Natural killer cell treated with Interleukin-12 subunit alpha and Interleukin-12 subunit beta and Interleukin-15 and Interleukin-18, amount 100 ng/mL, for 72 hours (primary cell): ENCODE measurements at places on chromosomes 1 and 21. TPM values are rescaled to one million over a fixed set of nuclear protein-coding genes. Genes with fewer than 3 reads are reported as not detected.

- no peak for DNase-seq
Observed at GRCh38 chr1:92854101-92854785, 22.4 kb downstream of the RPL5 start.

The CELA2A gene
- total RNA-seq, result not detected

DNA sequence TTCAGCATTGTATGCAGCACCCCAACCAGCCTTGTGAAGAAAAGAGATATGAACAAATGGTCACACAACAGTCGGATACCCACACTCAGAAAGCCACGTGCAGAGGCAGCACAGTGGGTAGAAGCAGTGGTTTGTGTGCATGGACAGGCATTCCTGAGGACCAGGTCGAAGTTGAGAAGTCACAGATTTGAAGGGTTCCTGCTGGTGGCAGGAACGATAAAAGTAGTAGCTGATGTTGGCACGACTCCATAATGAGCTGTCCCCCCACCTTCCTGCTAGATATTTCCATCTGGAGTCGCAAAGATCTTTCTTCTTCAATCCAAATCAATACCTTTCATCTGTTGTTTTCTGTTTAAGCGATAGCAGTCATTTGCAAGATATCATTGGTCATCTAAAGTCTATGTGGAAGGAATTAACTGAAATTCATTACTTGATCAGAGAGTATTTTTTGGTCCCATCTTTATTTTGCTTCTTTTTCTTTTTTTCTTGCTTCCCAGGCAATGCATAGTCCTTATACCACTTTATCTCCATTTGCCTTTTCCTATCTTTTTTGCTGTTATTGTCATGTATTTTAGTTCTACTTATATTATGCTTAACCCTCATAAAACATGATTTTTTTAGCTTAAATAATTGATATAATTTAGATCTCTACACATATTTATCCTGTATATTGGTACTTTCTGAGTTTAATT is 176.4 kb downstream of the DHRS3 start:
- DNase-seq, result no peak

GRCh38 chr1:200732438-200732837 is 6.3 kb upstream of the CAMSAP2 start:
- DNase-seq, result no peak

- DNase-seq, result no peak
Observed at GRCh38 chr1:244965185-244966030, 101.1 kb upstream of the HNRNPU start.

The NVL gene
- 64.3 TPM for total RNA-seq

- no peak for DNase-seq
Observed at GRCh38 chr1:39213511-39214002, 9.1 kb downstream of the MACF1 start.

- DNase-seq, result no peak
Observed at GRCh38 chr1:54413295-54413694, 7.1 kb upstream of the SSBP3 start.

DNA sequence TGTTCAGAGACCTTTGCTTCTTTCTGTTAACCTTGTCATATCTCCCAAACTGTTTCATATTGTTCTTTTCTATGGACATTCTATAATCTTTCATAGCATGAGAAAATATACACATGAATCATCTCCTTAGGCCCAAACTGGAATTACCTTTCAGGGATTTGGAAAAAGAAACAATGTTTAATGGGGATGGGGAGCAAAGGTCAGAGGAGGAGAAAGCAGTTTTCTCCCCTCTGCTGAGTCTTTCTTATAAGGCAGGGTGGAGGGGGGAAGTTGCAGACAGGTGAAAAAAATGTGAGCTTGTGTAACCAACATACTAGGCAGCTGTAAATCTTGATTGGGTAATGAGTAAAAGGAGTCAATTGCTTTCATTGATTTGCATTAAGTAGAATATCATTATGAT is 164.1 kb downstream of the BRINP2 start:
- no peak for DNase-seq

DNA sequence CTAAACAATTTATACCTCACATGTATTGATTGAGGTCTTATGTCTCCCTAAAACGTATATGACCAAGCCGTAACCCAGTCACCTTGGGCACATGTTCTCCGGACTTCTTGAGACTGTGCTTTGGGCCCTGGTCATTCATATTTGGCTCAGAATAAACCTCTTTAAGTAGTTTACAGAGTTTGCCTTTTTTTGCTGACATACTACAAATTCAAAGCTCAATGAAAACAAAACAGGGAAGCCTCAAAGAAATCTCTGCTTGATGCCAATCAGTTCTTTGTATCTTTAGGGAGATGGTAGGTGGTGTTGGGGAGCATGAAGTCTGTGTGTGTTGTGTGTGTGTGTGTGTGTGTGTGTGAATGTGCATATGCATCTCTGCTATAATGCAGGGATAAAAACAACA is 247.0 kb downstream of the KCNJ6 start:
- no peak for DNase-seq

DNA sequence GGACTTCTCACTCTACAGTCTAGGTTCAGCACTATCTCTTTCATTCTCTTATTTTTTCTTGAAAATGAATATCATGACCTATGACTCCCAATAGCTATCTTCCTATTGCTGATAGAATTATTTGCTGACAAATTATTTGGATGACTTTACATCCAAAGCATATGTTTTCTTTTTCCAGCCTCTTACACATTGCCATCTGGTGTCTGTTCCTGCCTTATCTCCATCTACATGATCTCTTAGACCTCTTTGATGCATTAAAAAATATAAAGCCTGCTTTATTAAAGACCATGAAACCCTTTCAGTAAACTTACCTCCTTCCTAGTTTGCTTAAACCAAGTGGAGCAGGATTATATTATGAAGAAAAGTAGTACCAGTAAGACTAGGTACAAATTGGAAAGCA is 700.9 kb upstream of the CXADR start:
- no peak for DNase-seq

The FAM229A gene
- total RNA-seq, result 6.2 TPM

DNA sequence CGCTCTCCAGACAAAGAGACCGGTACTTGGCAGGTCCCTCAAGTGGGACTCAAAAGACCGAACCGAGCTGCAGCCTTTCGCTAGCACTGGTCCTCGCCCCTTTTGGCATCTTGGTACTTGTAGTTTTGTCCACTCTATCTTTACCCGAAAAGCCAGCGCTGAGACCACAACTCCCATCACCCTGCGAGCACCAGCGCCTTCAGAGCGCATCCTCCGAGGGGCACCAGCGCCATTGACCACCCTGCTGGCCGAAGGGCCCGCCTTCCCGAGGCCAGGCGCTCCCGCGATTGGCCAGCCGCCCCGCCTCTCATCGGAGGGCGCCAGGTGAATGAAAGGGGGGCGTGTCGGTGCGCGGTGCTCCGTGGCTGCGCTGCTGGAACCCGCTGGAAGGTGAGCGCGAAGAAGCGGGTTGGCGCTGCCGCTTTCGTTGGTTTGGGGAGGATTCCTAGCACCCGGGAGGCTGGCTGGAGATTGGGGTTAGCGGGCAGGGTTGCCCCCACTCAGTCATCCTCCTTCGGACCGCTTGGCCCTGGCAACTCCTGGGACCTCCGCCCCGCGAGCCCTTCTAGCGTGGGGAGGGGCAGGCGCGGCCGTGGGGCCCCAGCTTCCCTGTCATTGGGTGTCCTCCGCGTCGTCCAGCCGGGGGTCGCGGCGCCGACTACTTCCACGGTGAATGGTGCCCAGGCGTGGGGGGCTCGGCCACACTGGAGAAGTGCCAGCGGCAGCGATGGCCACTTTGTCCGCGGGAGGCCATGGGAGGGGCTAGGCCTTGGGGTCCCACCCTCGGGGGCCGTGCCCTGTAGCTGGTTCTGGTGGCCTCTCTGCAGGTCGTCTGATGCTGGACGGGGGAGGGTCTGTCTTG is at the start of gene ZBTB8B:
TSS of gene ZBTB8B (plus strand) at position 357 of the 862 bp plus-strand sequence. CDS start 5,553 bp downstream, outside the sequence.
- DNase-seq, result peak; percentile 65

DNA sequence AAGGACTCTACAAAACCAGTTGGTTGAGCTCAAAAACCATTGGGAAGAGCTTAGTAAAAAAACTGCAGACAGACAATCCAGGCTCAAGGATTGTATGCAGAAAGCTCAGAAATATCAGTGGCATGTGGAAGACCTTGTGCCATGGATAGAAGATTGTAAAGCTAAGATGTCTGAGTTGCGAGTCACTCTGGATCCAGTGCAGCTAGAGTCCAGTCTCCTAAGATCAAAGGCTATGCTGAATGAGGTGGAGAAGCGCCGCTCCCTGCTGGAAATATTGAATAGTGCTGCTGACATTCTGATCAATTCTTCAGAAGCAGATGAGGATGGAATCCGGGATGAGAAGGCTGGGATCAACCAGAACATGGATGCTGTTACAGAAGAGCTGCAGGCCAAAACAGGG is 104.0 kb upstream of the BMP8A start:
- DNase-seq, result no peak

The CD84 gene
- 3.8 TPM for total RNA-seq

DNA sequence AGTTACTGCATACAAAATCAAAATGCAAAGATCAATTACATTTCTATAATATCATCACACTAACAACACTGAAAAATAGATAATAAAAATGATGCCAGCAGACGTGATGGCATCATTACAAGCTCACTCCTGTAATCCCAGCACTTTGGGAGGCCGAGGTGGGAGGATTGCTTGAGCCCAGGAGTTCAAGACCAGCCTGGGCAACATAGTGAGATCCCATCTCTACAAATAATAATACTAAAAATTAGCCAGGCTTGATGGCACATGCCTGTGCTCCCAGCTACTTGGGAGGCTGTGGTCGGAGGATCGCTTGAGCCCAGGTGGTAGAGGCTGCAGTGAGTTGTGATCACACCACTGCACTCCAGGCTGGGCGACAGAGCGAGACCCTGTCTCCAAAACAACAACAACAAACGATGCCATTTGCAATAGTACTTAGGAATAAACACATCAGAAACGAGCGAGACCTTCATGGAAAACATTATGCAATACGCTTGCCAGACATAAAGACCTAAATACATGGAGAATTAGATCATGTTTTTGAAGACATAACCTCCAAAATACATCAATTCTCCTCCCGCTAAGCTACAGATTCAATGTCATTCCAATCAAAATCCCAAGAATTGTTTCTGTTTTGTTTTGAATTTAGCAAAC is 86.6 kb upstream of the ERRFI1 start:
- no peak for DNase-seq

- no peak for DNase-seq
Observed at GRCh38 chr1:169072945-169073725, 33.4 kb upstream of the ATP1B1 start.

DNA sequence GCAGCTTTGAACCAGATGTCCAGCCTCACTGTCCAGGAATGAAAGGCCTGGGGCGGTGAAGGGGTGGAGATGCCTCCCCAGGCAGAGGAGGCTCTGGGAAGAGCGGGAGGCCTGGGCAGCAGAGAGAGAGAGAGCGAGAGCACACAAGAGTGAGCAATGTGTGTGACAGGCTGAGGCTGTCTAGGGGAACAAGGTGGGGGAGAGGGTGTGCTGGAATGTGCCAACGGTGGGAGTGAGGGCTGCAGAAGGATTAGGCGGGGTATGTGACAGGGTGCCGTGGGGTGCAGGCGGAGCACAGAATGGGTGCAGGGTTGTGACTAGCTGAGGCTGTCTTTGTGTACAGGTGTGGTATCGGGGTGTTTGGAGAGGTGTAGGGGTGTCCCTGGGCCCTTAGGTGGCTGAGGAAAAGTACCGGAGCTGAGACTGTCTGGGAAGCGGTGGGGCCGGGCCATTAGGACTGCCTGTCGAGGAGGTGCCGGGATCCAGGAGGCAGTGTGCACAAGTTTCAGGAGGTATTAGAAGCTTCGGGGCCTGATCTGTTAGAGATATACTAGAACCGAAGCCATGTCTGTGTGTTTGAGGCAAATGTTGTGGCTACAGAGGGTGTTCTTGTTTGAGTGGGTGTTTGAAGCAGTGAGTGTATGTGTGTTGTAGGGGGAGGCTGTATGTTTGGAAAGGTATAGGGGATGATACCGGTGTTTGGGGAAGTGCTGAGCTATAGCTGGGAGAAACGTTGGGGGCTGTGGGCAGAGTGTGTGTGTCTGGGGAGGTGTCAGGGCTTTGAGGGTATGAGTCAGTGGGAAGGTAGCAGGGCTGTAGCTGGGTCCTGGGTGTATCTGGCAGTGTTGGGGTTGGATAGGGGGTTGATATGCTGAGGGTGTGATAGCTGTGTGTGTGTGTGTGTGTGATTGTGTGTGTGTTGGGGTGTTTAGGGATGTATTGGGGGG is 9.1 kb downstream of the AHDC1 start:
- DNase-seq, result no peak

The BCL2L15 gene
- 3.0 TPM for total RNA-seq

The TENT5C gene
- total RNA-seq, result 75.1 TPM

The CLEC20A gene
- not detected for total RNA-seq
